ENCODE measurements at places on chromosomes 2 and 18.

GRCh38 chr2:10347562-10347948 is 44.9 kb downstream of the HPCAL1 start:
- no peak for DNase-seq

DNA sequence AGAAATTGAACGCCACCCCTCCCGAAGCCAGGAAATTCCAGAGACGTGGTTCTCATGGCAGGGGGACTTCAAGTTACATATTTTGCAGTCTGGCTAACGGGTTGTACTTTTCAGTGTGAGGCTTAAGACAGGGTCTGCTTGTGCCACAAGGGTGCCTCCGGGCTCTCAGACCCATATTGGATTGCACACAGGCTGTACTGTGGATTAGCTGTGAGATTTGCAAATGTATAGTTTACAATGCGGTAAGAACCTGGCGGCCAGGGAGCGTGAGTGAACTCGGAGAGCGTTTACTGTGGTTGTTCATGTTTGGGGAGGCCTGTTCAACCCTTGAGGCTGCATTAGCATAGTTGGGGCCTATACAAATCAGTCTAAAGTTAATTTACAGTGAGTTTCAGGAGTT is 143.9 kb upstream of the SIX2 start:
- DNase-seq, result no peak

DNA sequence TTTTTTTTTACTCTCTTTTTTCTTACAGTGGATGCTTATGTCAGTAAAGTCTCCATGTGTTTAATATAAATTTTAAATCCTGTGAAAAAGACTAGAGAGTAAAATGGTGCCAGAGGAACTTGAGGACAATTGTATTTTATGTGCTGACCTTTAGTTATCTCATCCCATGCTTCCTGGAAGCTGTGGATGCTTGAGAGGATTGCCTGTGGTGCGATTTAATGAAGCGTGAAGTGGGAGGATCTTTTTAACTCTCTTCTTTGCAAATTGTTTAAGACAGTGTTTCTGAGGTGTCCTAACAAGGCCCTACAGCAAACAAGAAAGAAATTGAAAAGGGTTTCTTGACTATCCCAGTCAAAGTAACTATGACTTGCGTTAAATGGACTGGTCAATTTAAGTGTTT is 84.2 kb downstream of the DTNA start:
- DNase-seq, result no peak

GRCh38 chr2:208545403-208546042 is 138.9 kb downstream of the PTH2R start:
- no peak for DNase-seq

DNA sequence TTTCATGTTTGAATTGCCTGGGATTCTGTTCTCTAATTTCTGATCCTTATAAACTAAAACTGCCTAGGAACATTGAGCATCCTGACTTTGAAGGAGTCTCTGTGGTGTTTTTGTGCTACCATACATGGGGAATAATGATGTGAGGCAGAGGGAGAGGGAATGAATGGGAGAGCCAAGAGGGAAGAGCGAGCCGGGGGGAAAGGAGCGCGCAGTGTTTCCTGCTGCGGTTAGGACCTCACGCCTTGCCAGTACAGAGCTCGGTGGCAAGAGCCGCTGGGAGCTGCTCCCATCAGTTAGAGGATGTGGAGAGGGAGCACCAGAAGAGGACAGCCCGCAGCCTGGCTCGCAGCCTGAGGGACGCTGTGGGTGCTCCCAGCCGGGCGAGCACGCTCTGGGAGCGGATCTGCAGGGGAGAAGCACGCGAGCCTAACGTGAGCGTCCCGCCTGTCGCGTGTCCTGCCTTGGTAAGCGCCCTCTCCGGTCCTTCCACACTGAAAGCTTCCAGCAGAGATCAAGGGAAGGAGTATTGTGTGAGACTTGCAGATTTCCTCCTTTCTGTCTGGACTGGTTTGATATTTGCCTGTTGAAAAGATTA is 114.7 kb downstream of the FAM210A start:
- DNase-seq, result no peak

DNA sequence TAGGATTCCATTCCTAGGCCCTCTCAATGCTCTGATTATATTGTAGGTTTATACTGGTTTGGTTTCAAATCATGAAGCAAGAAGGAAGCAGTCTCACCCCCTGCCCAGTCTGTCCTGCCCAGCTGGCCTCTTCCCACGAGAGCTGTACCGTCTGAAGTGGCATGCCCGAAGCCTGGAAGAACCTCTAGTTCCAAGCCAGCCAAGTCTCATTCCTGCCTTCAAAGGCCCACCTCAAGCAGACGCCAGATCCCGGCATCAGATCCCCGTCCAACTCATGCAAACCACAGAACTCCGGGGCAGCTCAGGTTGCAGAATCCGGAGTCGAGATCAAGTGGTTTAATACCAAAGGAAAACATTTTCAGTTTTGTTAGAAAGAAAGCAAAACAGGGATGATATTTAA is 234.4 kb downstream of the LPIN1 start:
- DNase-seq, result no peak

GRCh38 chr18:35694808-35695207 is 113.3 kb downstream of the GALNT1 start:
- no peak for DNase-seq

DNA sequence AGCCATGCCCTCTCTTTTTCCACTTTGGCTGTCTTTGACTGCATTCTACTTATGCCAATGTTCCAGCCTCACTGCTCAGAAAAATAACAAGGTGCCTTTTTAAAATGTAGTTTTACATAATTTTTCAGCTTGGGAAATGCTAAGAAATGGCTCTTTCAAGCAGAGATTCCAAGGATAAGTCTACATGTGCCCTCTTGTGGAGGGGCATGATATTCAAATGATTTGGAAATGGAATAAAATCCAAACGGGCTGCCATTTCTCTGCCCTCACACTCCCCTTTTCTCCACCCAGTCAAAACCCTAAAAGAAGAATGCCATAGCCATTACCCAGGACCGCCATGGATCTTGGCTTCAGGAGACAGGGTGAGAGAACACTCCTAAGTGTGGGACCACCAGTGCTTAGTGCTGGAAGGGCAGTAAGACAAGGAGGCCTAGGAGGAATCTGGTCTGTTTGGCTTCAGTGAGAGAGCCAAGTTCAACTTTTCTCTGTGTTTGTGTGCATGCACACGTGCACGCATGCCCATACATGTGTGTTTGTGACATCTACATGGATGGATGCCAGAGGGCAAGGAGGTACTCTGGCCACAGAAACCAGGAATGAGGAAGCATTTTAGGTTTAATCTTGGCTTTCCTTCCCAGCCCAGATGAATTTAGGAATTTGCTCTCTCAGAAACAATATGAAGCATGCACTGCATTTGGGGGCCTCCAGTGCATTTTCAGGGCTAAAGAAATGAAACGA is 174.0 kb upstream of the SLC14A2 start:
- DNase-seq, result no peak

DNA sequence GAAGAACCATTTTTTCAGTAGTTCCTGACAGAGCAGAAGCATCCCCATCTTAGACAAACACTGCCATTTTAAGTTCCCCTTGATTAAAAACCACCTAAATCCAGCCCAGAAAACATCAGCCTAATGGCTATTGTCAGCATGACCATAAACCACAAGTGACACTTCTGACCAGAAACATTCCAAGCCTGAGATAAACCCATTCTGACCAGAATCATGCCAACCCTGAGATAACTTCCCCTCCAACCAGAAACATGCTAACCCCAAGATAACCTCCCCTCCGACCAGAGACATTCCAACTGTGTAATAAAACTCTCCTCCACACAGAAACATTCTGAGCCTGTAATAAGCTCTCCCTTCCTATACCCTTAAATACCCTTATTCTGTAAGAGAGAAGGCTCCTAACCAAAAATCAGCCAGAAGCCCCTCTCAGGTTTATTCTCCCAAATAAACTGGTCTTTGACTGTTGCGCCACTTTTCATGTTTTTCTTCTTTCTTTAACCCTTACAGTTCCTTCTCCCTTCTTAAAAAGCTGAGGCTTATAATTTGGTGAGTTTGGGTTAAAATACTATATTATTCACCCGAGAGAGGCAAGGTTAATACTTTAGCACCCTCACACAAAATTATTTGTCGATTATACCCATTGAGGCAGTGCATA is 149.7 kb downstream of the HNMT start:
- no peak for DNase-seq

- no peak for DNase-seq
These were observed 97.6 kb upstream of the SLC39A10 start for GRCh38 chr2:195559431-195559914.

- DNase-seq, result no peak
These were observed 28.8 kb downstream of the ANKRD30B start for GRCh38 chr18:14776801-14777200.

GRCh38 chr2:138209009-138209408 is 244.7 kb downstream of the HNMT start:
- DNase-seq, result no peak

DNA sequence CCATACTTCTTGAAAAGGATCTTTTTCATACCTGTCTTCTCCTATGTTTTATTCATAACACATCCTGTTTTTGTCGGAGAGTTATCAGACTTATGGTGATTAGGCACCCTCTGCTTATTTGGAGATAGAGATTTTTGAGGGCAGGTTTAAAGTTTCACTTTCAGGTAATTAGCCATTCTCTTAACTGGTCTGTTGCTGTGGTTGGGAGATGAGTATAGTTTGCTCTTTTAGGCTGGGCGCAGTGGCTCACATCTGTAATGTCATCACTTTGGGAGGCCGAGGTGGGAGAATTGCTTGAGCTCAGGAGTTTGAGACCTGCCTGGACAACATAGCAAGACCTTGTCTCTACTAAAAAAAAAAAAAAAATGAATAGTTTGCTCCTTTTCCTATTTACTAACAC is 25.3 kb downstream of the SFTPB start:
- DNase-seq, result no peak

DNA sequence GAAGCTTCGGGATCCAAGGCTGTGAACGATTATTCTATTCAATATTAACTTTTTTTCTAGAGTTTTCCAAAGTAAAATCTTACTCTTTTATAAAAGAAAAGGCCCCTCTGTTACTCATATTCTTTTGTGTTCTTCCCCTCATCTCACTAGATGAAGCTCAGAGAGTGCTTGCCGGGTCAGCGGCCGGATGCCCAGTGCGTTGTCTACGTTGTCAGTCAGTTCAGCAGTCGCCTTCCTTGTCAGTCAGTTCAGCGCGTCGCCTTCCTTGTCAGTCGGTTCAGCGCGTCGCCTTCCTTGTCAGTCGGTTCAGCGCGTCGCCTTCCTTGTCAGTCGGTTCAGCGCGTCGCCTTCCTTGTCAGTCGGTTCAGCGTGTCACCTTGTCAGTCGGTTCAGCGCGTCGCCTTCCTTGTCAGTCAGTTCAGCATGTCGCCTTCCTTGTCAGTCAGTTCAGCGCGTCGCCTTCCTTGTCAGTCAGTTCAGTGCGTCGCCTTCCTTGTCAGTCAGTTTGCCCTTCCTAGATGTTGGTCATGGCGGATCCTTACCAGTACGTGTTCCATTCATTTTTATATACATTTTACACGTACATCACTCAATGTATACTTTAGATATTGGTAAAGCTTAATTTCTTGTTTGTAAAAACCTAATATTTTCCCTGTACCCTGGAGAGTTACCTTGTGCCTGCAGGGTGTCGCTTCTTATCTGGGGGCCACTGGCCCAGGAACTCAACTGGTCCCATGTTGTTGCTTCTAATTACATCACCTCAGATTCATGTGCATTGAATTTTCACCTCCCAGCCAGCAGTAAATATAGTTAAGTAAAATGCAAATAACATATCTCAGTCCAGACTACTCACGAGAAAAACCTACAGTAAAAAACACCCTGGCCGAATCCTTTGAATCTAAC is 206.9 kb downstream of the ASB1 start:
- DNase-seq, result no peak

DNA sequence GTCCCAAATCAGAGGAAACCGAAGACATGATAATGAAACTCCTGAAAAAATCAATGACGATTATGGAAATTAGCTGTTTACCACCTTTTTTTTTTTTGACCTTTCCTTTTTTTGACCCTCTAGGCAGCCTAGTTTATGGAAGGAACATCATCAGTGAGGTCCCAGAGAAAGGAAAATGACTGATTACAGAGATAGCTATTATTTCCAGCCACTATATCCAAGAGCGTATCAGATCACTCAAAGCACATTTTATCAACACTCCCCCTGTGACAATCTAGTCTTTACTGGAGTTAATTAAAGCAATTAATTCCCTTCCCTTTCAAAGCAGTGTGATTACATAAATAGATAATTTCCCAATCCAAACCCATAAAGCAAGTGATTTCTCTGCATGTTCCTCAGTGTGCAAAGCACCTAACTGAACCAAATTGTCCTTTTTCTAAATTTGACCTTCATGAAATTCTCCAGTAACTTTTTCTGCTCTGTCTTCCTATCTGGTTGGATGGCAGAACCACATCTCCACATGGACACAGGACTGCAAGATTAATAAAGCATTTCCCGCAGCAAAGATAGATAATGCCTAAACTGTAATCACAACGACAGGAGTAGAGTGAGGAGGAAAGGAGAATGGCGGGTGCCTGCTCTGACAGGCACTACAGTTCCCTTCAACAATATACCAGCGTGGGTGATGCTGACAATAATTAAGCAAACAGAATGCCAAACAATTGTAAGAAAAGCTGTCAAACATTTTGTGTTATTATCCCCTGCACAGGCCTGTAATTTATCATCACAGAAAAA is 194.4 kb downstream of the SLC8A1 start:
- DNase-seq, result no peak
